Memory B cell (primary cell): ENCODE measurements at places on chromosomes 3 and 15.

GRCh38 chr3:9669720-9670432 lies 20.6 kb downstream of the MTMR14 start:
- H3K4me1 ChIP-seq, result peaks cover 6% of the 10 kb centered on the region
- H3K36me3 ChIP-seq, result peaks cover 51% of the 10 kb centered on the region
- H3K27ac ChIP-seq, result peak overlapping the region; percentile 33
- H3K4me3 ChIP-seq, result no peak overlapping the region
- DNase-seq, result no peak

DNA sequence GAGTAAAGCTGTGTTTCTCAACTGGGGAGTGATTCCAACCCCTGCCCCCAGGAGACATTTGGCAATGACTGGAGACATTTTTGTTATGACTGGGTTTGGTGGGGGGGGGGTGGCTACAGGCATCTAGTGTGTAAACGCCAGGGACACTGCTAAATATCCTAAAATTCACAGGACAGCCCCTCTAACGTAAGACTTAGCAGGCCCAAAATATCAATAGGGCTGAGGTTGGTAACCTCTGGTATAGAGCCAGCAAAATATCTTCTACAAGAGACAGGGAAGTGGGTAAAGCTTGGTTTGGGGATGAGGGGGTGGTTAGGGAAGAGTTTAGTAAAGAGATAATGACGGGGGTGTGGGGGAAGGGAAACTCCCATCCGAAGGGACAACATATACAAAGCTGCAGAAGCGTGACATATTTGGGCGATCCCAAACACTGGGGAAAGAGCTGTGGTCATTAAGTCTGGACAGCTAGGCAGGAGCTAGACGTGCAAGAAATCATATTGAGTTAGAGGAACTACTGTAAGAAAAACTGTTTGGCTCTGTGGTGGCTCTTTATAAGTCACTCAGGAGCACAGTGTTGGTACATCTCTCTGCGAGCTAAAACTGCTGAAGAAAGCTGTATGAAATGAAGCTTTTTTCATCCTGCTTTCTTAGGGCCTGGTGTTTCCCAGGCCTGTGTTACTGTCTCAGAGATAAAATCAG lies 697 bp upstream of the TRIM69 start:
- no peaks in the 10 kb centered on the region for H3K27me3 ChIP-seq
- DNase-seq, result no peak
- peaks cover 39% of the 10 kb centered on the region for H3K4me1 ChIP-seq
- peak overlapping the region; percentile 93 for H3K27ac ChIP-seq

- peaks cover 3% of the 10 kb centered on the region for H3K4me1 ChIP-seq
- H3K36me3 ChIP-seq, result no peaks in the 10 kb centered on the region
- no peak for DNase-seq
- peaks cover 6% of the 10 kb centered on the region for H3K27me3 ChIP-seq
- H3K4me3 ChIP-seq, result no peak overlapping the region
These were observed 164.8 kb downstream of the ERC2 start for GRCh38 chr3:56303487-56303886.

DNA sequence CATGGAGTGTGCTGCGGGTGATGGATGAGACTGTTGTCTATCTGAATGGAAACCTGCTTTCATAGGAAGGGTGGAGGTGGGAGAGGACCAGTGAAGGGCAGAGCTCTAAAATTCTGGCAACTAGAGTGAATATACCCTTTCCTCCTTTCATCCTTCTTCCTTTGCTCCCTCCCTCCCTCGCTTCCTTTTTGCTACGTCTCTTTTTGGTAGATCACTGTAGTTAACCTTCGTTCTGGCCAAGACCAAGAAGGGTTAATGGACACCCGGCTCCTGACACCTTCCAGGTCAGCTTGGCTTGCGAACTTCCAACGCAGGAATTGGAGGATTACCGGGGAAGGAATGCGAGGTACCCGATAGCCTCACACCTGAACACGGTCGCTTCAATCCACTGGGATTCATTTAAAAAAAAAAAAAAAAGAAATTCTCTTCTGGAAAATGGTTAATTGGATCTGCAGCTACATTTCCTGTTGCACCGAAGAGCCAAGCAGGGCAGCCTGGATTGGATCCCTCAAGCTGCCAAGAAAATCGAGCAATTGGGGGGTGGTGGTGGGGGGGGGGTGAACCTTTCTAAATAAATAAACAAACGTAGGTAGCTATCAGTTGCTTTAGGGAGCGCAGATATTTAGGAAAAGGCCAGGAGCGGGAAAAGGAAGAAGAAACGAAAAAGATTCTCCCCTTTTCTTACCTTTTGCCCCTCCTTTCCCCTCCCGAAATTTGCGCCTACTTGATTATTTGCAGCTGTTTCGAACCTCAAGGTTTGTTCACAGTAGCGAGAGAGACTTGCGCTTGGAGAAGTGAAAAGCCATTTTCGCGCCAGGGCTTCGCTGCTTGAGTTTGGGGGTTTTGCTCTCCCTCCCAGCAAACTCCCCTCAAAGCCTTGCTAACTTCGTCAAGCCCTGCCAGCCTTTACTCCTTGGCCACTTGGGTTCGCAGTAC lies 9.5 kb upstream of the NR2F2 start:
- H3K4me1 ChIP-seq, result no peaks in the 10 kb centered on the region
- H3K27ac ChIP-seq, result no peak overlapping the region
- H3K36me3 ChIP-seq, result no peaks in the 10 kb centered on the region
- H3K27me3 ChIP-seq, result peaks cover 14% of the 10 kb centered on the region
- DNase-seq, result no peak
- no peak overlapping the region for H3K4me3 ChIP-seq

GRCh38 chr15:63069616-63070090 lies 27.1 kb downstream of the TPM1 start:
- H3K27me3 ChIP-seq, result no peaks in the 10 kb centered on the region
- no peak for DNase-seq
- H3K27ac ChIP-seq, result no peak overlapping the region
- H3K36me3 ChIP-seq, result peaks cover 14% of the 10 kb centered on the region
- H3K4me1 ChIP-seq, result no peaks in the 10 kb centered on the region

DNA sequence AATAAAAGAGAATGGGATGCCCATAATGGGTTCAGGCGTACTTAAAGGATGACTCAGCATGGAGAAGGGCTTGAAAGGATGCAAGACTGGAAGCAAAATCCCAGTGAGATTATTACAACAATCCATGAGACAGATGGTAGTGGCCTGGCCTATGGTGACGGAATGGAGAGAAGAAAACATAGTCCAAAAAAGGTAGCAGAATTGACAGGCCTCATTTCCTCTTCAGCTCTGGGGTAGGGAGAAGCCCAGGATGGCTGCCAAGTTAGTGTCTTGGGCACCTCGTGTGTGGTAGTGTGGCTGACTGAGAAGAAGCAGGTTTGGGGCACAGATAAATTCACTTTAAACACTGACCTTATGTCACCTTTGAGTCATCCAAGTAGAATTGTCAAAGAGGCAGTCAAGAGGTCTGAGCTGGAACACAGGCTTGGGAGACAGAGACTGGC lies 18.1 kb downstream of the MB21D2 start:
- peaks cover 21% of the 10 kb centered on the region for H3K4me1 ChIP-seq
- DNase-seq, result no peak
- H3K27me3 ChIP-seq, result no peaks in the 10 kb centered on the region

DNA sequence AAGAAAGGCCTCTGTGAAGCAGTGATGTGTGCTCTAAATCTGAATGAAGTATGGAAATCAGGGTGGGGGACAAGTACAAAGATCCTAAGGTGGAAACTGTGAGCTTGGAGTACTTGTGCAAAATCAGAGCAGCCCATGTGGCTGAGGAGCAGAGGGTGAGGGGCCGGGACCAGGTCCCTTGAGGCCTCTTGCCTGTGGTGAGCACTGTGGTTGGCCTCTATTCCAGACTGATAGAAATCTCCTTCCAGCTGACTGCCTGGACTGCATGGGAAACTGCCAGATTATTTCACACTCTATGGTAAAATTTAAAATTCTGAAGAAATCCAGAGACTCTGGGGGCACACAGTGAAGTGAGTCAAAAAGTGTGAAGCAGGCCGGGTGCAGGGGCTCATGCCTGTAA lies 81.4 kb downstream of the TM4SF4 start:
- no peak overlapping the region for H3K4me3 ChIP-seq
- H3K4me1 ChIP-seq, result peaks cover 2% of the 10 kb centered on the region
- no peak for DNase-seq
- no peaks in the 10 kb centered on the region for H3K36me3 ChIP-seq
- H3K27me3 ChIP-seq, result no peaks in the 10 kb centered on the region
- peak overlapping the region; percentile 25 for H3K27ac ChIP-seq

- H3K4me3 ChIP-seq, result no peak overlapping the region
- H3K4me1 ChIP-seq, result peaks cover 11% of the 10 kb centered on the region
- DNase-seq, result no peak
- H3K36me3 ChIP-seq, result peaks cover 30% of the 10 kb centered on the region
These were observed 43.0 kb downstream of the OXNAD1 start for GRCh38 chr3:16307832-16308531.

- H3K36me3 ChIP-seq, result no peaks in the 10 kb centered on the region
- H3K27me3 ChIP-seq, result no peaks in the 10 kb centered on the region
- peak overlapping the region; percentile 83 for H3K4me3 ChIP-seq
These were observed 30.5 kb upstream of the TCF12 start for GRCh38 chr15:56887782-56888438.

- H3K36me3 ChIP-seq, result peaks cover 4% of the 10 kb centered on the region
- DNase-seq, result no peak
- no peak overlapping the region for H3K27ac ChIP-seq
- H3K4me3 ChIP-seq, result peak overlapping the region; percentile 68
- peaks cover 6% of the 10 kb centered on the region for H3K4me1 ChIP-seq
These were observed 136.9 kb downstream of the NUP210 start for GRCh38 chr3:13282986-13283876.

GRCh38 chr3:113105966-113106660 lies 105.2 kb upstream of the BOC start:
- no peaks in the 10 kb centered on the region for H3K4me1 ChIP-seq
- no peak for DNase-seq
- H3K4me3 ChIP-seq, result no peak overlapping the region
- H3K36me3 ChIP-seq, result peaks cover 10% of the 10 kb centered on the region
- no peak overlapping the region for H3K27ac ChIP-seq
- H3K27me3 ChIP-seq, result no peaks in the 10 kb centered on the region

GRCh38 chr15:90126596-90127435 lies 24.5 kb upstream of the IDH2 start:
- no peak overlapping the region for H3K27ac ChIP-seq
- H3K36me3 ChIP-seq, result no peaks in the 10 kb centered on the region
- peaks cover 4% of the 10 kb centered on the region for H3K27me3 ChIP-seq
- no peak for DNase-seq

DNA sequence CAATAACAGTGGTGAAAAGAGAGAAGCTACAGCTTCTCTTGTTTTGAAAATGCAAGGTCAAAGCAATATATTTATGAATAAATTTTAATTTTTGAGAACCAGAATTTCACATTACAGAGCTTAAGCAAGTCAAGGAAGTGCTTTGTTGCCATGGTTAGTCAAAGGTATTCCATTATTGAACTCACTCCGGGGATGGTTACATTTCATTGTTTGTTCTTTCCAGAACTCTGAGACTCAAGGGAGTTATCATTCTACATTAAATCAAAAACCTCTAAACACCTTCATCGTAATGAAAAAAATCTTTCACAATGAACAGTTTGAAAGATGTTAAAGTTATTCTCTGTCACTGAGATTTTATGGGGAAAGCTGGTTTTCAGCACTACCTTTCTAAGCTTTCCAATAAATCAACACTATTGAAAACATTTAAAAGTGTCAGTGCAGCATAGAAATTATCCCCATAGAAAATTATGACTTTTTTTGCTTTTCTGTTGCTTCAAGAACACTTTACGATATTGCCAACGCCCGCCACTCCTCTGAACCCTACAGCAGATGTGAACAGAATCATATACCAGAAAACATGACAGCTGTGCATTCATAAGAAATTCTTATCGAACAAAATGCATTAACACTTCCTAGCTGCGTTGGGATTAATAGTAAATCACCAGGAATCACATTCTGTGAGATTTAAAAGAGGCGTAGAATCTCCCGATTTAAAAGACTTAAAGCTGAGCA lies 83.0 kb downstream of the OTOL1 start:
- H3K36me3 ChIP-seq, result no peaks in the 10 kb centered on the region
- no peak for DNase-seq
- H3K27ac ChIP-seq, result no peak overlapping the region
- H3K4me3 ChIP-seq, result no peak overlapping the region
- no peaks in the 10 kb centered on the region for H3K27me3 ChIP-seq

GRCh38 chr3:28218917-28219198 lies 22.6 kb upstream of the CMC1 start:
- no peak overlapping the region for H3K4me3 ChIP-seq
- no peak overlapping the region for H3K27ac ChIP-seq
- H3K36me3 ChIP-seq, result no peaks in the 10 kb centered on the region
- DNase-seq, result no peak
- H3K27me3 ChIP-seq, result peaks cover 13% of the 10 kb centered on the region
- H3K4me1 ChIP-seq, result no peaks in the 10 kb centered on the region

- no peaks in the 10 kb centered on the region for H3K27me3 ChIP-seq
- no peak for DNase-seq
- no peak overlapping the region for H3K4me3 ChIP-seq
- H3K4me1 ChIP-seq, result no peaks in the 10 kb centered on the region
- H3K27ac ChIP-seq, result no peak overlapping the region
These were observed 284.5 kb upstream of the MME start for GRCh38 chr3:154795582-154795981.

- DNase-seq, result no peak
- H3K36me3 ChIP-seq, result peaks cover 11% of the 10 kb centered on the region
- H3K4me1 ChIP-seq, result peaks cover 39% of the 10 kb centered on the region
- H3K27ac ChIP-seq, result peak overlapping the region; percentile 67
- H3K4me3 ChIP-seq, result no peak overlapping the region
- no peaks in the 10 kb centered on the region for H3K27me3 ChIP-seq
These were observed 5.2 kb downstream of the ANXA2 start for GRCh38 chr15:60392601-60392985.

- no peak overlapping the region for H3K27ac ChIP-seq
- no peaks in the 10 kb centered on the region for H3K4me1 ChIP-seq
- DNase-seq, result no peak
These were observed 126.9 kb downstream of the THRB start for GRCh38 chr3:24367664-24368264.

GRCh38 chr3:71436337-71436736 lies 147.2 kb downstream of the FOXP1 start:
- no peak overlapping the region for H3K27ac ChIP-seq
- peaks cover 32% of the 10 kb centered on the region for H3K4me1 ChIP-seq
- no peak for DNase-seq

- DNase-seq, result no peak
- H3K27ac ChIP-seq, result no peak overlapping the region
- H3K4me3 ChIP-seq, result no peak overlapping the region
- no peaks in the 10 kb centered on the region for H3K36me3 ChIP-seq
- peaks cover 10% of the 10 kb centered on the region for H3K4me1 ChIP-seq
These were observed 8.5 kb upstream of the PLXND1 start for GRCh38 chr3:129614927-129615363.
